ENCODE measurements at places on chromosomes 1 and 21. TPM values are rescaled to one million over a fixed set of nuclear protein-coding genes. Genes with fewer than 3 reads are reported as not detected.

GRCh38 chr1:216047811-216048572 is 375.3 kb downstream of the USH2A start:
- no peak for DNase-seq

The PFKL gene
- 134 TPM for total RNA-seq

GRCh38 chr1:83596331-83596730 is 402.6 kb downstream of the TTLL7 start:
- DNase-seq, result no peak

GRCh38 chr1:8816831-8817411 is 519 bp downstream of the RERE start:
- DNase-seq, result peak; percentile 44

The GNG4 gene
- total RNA-seq, result 4.2 TPM

The MRPL24 gene
- 70.0 TPM for total RNA-seq
